Effector memory CD4-positive, alpha-beta T cell (primary cell): ENCODE measurements at places on chromosomes 16 and 17.
A peak's percentile ranks its signal among the peaks of the same experiment; 100 is the strongest.

DNA sequence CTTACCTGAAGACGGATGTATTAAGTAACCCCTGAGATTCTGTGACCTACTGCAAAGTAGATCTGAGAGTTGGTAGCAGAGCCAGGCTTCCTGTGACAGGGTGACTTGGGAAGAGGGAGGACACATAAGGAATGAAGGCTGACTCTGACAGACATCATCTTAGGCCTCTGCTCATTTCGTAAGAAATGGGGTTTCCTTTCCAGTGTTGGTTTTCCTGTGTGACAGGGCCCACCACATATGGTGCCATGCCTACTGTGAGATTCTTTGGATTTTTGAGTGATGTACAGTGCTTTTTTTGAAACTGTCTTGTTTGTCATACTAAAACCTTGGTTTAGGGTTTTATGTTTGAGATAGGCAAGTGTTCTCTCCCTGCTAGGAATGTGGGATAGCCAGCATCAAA lies 12.7 kb downstream of the LIG3 start:
- no peak for DNase-seq

DNA sequence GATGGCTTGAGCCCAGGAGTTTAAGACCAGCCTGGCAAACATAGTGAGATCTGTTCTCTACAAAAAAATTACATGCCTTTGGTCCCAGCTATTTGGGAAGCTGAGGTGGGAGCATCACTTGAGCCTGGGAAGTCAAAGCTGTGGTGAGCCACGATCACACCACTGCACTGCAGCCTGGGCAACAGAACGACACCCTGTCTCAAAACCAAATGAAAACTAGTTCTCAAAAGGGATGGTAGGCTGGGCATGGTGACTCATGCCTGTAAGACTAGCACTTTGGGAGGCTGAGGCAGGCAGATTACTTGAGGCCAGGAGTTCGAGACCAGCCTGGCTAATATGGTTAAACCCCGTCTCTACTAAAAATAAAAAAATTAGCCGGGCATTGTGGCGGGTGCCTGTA lies 31.1 kb downstream of the PPM1D start:
- no peak for DNase-seq

- DNase-seq, result no peak
Observed at GRCh38 chr16:361341-361871, 8.9 kb upstream of the AXIN1 start.

DNA sequence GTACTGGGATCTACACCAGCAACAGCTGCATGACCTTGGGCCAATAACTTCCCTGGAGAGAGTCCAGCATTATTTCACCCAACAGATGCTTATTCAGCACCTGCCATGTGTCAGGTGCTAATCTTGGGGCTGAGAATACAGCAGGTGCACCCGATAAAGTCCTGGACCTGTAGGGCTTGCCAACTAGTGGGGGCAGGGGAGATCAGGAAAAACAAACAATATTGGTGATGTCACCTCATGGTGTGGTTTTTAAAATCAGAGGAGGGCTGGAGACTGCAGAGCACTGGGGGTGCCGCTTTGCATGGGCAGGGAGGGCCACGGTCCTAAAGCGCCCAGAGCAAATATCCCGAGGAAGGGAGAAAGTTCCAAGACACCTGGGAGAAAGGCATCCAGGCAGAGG lies 218.8 kb downstream of the C16orf95 start:
- no peak for DNase-seq

- DNase-seq, result no peak
Observed at GRCh38 chr16:77579351-77579891, 142.9 kb upstream of the NUDT7 start.

DNA sequence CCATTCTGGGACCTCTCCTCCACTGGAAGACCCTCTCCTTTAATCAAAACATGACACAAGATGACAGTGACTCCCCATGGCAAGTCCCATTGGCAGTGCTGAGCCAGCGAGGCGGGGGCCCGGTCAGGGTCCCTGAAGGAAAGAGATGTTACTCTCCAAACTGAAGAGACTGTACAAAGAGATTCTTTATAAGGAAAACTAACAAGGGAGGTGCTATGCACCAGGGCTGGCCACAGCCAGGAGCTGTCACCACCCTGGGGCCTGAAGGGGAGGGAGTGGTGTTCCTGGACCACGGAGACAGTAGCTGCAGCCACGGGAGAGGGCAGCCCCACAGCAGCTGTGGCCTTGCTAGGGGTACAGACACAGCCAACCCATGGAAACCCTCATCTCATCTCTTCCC lies 123.1 kb downstream of the XYLT1 start:
- no peak for DNase-seq

DNA sequence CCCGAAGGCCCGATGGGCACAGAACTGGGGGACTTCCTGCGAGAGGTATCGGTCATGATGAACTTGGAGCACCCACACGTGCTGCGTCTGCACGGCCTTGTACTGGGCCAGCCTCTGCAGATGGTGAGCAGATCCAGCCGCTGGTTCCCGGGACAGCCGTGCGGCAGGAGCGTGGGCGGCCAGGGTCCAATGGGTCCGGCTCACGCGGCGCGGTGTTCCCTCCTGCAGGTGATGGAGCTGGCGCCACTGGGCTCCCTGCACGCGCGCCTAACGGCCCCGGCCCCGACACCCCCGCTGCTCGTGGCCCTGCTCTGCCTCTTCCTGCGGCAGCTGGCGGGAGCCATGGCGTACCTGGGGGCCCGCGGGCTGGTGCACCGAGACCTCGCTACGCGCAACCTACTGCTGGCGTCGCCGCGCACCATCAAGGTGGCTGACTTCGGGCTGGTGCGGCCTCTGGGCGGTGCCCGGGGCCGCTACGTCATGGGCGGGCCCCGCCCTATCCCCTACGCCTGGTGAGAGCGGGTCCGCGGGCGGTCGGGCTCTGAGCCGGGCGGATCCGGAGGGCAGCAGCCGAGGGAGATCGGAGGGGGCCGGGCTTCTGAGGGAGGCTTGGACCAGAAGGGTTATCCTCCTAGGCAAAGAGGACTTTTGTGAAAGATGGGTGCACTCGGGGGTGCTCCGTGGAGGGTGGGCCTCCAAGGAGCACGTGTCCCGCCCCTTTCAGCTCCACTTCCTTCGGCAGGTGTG lies 3.0 kb downstream of the TNK1 start:
- peak; percentile 72 for DNase-seq

DNA sequence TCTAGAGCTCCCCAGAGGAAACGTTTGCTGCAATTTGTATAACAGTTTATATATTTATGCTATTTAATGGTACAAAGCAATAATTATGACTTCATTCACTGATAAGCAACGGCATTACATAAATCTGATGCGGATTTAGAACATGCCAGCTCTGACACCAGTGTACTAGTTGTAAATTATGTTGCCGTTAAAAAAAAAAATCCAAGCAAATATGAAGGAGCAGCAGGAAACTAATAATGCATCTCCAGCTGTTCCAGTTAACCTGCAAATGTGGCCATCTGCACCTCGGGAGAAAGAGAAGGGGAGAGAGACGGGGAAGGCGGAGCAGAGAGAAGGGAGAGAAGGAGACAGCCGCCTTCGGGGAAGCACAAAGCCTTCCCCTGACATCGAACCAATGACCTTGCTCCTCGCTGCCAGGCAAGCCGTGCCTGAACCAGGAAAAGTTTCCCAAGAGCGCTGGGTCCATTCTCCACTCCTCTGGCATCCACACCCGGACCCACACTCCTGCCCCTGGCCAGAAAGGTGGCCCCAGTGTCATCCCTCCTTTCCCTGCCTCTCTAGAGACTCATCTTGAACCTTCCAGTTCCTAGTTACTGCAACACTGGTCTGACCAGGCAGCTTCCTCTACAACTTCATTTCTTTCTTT lies 174.8 kb downstream of the C16orf78 start:
- DNase-seq, result no peak

DNA sequence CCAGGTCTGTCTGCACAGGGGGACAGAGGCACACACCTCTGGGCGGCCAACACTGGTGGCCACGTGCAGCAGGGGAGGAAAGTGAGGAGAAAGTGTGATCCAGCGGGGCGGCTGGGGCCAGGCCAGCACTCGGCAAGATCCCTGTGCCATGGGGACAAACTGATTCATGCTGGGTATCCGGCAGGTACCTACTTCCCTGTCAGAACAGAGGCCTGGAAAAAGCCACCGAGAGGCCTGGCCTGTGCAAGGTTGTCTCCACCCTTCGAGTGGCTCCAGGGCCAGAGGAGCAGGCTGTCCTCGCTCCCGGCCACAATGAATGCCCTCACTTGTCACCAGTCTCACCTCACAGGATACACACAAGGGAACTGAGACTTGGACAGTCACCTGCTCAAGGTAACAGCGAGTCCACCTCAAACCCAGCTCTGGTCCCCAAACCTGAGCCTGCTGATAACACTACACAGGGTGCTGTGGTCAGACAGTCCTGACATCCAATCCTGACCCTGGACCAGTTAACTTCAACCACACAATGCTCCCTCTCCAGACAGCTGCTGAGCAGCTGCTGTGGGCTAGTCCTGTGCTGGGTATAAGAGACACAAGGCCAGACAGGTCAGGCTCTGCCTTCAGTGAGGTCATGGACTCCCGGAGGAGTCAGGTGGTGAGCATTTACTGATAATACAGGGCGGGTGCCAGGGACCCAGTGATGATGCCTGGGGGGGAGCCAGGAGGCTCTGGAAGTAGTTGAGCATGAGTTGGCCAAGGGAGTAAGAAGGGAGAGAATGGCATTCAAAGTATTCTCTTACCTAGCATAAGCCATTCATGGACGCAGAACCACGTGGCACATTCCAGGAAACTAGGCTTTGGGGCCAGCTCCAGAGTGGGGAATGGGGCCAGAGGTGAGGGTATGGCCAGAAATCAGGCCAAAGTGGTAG lies 53.0 kb downstream of the VAC14 start:
- no peak for DNase-seq

DNA sequence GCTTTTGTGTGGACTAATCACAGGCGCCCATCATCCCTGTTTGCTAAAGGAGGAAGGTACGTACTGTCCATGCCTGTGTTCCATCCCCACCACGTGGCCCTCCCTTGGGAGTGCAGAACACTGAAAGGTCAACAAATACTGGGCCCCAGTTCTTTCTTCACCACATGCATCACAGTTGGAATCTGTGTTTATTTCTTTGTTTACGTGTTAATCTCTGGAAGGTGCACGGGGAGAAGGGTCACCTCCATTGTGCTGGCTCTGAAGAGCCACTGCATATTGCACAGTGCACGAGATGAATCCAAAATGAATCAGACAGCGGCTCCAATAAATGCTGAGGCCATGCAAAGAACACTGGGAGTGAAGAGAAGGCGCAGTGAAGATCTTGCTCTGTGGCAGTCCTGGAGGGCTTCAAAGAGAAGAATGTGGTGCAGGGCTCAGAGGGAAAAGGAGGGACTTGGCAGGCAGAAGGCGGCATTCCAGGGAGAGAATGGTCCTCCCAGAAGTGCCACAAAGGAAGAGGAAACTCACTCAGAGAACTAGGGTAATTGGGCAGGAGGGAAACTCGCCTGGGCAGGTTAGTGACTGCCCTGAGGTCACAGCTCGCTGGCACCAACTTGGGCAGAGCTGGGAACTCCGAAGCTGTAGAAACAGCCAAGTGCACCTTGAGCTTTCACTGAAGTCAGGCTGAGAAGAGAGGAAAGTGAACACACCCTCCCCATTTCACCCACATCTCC lies 3.7 kb downstream of the RPH3AL start:
- DNase-seq, result no peak

- no peak for DNase-seq
Observed at GRCh38 chr16:12182212-12182611, 205.7 kb downstream of the SNX29 start.

DNA sequence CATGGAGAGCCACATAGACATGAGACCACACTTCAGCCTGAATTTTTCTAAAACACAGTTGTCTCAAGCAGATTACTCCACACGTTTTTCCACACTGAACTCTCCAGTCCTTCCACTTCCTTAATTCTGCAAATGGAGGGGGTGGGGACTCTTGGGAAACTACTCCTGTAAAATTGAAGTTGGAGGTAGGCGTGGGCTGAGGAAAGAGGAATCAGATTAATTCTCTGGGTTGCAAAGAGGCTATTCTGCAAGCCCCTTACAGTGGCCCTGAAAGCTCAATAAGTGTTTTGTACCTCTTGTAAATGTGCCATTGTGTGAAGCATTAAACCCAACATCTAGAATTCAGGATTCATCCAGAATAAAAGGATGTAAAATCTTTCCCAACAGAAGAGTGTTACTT lies 9.6 kb downstream of the MARVELD3 start:
- DNase-seq, result no peak

GRCh38 chr17:35001549-35001948 lies 21.2 kb downstream of the LIG3 start:
- DNase-seq, result no peak

- DNase-seq, result no peak
Observed at GRCh38 chr17:79861413-79862216, 22.4 kb upstream of the CBX4 start.

- no peak for DNase-seq
Observed at GRCh38 chr17:76673729-76674128, 30.2 kb upstream of the ST6GALNAC1 start.

DNA sequence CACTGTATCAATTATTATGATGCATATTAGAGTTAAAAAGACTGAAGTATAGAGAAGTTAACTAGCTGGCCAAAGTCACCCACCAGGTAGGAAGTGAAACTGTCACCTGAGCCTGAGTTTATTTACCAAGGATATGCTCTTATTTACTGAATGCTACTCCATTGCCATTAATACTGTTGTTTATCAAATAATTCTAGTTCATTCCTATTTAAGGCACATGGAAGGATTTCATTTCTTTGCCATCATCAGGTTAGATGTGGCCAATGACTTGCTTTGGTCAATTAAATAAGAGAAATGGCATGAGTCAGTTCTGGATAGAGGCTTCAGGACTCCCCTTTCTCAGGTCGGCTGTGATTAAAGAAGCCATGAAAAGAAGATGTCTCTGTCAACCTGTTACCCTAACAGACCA lies 169.6 kb downstream of the KCNJ2 start:
- DNase-seq, result no peak

GRCh38 chr17:33328129-33328528 lies 35.0 kb upstream of the ASIC2 start:
- no peak for DNase-seq

- no peak for DNase-seq
Observed at GRCh38 chr17:63675231-63675606, 24.7 kb downstream of the LIMD2 start.

DNA sequence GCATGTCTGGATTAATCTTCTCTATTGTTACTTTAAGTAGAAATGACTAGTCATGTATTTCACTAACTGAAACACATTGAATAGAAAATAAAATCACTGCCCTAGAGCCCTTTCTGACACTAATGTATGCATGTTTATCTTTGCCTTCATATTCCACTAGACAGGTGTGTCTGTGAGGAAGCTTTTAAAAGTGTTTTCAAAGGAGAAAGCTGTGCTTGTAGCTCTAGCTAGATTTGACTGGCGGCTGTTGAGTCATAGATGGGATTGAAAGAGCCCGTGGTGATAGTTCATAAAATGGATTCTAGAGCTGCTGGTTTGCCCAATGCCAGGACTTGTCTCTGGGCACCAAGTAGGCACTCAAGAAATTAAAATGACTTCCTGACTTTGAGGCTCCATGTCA lies 189.0 kb upstream of the PIRT start:
- DNase-seq, result no peak
